ENCODE measurements at places on chromosomes 6 and 20.

DNA sequence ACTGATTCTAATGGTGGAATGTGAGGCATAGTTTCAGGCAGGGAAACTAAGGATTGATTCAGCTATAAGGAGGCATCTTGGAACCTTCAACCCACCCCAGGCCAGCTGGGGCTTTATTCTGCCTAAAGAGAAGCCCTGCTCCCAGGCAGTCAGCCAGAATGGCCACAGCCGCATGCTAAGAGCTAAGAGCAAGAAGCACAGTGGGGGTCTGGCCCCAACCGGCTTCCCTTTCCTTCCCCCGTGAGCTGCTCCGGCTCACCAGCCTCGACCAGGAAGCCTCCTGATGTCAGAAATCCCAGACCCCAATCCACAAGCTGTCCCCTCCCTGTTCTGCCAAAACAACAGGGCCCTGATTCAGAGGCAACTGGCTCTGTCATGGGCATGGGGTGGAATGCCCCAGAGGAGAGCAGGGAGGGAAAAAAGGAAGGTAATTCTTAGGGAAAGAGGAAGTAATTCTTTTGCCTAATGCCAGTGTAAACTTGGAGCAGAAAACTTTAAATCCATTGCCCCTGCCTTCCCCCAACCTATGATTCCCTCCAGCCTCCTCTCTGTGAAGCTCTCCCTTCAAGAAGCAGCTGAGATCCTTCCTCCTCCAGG, 6.9 kb downstream of the GRM4 start:
- DNase-seq, result no peak

GRCh38 chr6:89492025-89492640, 59.2 kb downstream of the ANKRD6 start:
- no peak for DNase-seq

DNA sequence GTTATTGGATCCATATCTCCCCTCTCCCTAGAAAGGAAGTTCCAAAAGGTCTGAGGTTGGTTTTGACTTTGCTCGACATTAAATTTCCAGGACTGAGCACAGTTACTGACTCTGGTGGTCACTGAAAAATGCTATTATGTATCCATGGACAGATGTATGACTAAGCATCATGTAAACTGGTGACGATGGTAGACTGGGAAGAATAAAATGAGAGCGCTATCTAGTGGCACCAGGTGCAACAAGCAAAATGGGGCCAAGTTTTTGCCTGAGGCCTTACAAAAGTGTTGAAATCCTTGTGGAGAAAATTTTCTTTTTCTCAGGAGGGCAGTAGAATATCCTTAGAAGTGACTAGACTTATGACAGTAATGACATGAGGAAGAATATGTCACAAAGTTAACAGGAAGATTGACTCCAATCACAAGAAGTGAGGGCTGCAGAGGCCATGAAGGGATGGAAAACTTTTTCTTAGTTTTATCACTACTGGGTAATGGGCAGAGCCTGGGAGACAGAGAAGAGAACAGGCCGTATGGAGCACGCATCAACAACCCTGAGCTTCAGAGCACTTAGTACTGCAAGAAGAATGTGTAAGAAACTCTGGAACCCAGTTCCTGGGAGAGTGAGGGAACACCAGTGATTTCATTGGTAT, 88.9 kb upstream of the ELOVL5 start:
- no peak for DNase-seq

DNA sequence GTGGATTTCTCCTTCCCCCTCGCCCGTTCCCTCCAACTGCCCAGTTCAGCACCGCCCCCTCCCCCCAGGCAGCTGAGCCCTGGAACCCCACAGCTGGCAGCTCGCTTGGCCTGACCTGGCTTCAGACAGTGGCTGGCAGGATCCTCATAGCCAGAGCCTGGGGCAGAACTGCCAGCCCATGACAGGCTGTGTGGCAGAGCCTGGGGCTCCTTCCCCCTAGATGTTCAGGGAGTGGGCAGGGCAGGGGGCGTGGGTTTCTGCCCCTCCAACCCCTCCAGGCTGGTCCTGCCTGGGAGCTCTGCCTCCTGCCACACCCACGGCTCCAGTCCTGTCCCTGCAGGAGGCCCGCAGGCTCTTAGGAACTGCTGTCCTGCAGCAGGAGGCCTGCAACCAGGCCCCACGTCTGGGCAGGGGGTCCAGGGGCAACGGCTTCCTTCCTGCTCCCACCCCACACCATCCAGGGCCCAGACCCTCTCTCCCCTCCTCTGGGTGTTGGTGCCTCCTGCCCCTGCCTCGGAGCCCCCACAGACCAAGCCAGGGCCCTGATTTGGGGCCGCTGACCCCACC, 9.6 kb upstream of the KCNQ2 start:
- DNase-seq, result no peak

- DNase-seq, result no peak
These were observed 46.3 kb downstream of the TULP4 start for GRCh38 chr6:158358450-158359077.

DNA sequence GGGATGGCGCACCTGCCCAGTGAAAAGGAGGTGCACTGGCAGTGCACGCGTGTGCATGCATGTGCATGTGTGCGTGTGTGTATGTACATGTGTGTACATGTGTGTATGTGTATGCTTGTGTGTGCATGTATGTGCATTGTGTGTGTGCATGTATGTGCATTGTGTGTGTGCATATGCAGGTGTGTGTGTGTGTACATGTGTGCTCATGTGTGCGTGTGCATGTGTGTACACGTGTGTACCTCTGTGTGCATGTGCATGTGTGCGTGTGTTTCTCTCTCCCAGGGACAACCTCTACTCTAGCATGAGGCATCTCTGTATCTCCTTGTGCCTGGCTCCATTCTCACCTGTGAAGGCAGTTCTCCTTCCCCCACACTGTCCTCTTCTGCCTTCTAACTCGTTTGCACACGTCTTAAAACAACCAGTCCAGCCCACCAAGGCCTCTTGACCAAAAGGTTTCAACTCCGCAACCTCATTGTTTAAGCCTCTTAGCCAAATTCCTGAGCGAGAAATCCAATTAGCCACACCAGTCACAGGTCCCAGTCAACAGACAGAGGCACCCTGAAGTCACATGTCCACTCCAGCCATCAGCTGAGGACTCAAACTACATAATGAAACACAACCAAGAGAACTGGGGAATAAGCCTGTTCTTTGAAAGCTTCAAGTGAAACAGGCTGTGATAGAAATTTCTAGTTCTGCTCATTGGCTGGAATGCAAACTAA, 103.5 kb upstream of the PTPRT start:
- no peak for DNase-seq

GRCh38 chr6:157385482-157385881, 4.5 kb downstream of the ZDHHC14 start:
- no peak for DNase-seq

- no peak for DNase-seq
These were observed 71.3 kb downstream of the TTLL2 start for GRCh38 chr6:167396068-167396658.

DNA sequence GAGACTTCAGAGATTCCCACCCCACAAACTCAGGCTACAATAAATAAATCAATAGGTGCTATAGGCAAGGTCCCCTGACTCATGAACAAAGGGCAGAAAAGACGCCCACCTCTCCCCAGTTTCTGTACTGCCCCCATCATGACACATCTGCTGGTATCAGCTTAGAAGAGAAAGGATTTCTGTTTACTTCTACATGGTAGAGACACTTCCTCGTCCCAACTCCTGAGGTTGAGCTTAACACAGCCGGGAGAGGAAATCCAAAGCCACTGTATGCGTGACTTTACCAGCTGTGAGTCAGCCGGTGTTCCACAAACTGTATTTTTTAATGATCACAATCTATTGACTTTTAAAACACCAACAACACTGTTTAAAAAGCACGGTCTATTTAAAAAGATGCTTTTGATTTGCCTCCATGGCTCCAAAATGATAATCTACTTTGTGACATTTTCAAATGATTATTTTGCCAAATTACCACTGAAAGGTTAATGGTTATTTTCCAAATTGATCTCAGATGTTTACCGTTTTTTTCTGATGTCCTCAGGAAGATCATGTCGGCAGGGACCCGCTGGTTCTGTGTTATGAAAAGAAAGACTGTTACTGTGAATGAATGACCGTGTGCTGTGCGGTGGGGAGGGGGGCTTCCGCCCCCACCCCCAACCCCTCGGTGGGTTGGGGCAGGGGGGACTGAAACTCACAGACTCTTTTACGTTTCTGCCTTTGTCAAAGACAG, 72.5 kb downstream of the ATP9A start:
- DNase-seq, result no peak

- DNase-seq, result peak; percentile 57
These were observed 192.0 kb downstream of the PREX1 start for GRCh38 chr20:48635791-48636267.

GRCh38 chr6:144675231-144675861, 390.2 kb downstream of the UTRN start:
- peak; percentile 40 for DNase-seq

- no peak for DNase-seq
These were observed 32.4 kb upstream of the TIAM2 start for GRCh38 chr6:154962753-154963152.
